Left ventricle myocardium superior (tissue), 1 donor: ENCODE measurements at places on chromosomes 4 and X. TPM values are rescaled to one million over a fixed set of nuclear protein-coding genes. Genes with fewer than 3 reads are reported as not detected.
A peak's percentile ranks its signal among the peaks of the same experiment; 100 is the strongest.

GRCh38 chr4:109164011-109164410, 138.4 kb downstream of the COL25A1 start:
- no peak for DNase-seq

DNA sequence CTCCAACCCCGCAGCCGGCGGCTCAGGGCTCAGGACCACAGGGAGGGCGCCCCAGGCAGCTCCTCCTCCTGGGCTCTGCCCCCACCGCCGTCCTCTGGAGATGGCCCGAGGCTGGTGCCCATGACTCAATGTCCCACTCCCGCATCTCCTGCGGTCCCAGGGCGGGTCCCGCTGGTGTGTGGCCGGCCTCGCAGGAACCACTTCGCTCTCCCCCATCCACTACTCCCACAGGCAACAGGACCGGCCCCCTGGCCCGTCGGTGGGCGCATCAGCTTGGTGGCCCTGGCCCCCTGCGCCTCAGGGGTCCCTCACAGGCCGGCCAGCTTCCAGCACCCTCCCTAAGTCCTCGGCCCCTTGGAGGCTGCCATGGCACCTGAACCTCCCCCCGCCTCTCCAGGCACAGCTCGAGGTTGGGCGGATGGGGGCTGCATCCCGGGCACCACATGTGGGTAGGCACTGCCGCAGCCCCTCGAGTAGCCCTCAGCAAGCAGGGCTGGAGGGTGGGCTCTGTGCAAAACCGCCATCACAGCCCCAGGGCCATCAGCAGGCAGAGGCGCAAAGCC, 22.8 kb upstream of the SPON2 start:
- DNase-seq: no peak

RNF128 gene
- 0.15 TPM for total RNA-seq

- DNase-seq: no peak
Measured at GRCh38 chrX:18406531-18407266, 18.7 kb upstream of the CDKL5 start.

- DNase-seq: no peak
Measured at GRCh38 chr4:65805936-65806335, 135.6 kb upstream of the EPHA5 start.

GALNT7 gene
- total RNA-seq: 4.6 TPM

DNA sequence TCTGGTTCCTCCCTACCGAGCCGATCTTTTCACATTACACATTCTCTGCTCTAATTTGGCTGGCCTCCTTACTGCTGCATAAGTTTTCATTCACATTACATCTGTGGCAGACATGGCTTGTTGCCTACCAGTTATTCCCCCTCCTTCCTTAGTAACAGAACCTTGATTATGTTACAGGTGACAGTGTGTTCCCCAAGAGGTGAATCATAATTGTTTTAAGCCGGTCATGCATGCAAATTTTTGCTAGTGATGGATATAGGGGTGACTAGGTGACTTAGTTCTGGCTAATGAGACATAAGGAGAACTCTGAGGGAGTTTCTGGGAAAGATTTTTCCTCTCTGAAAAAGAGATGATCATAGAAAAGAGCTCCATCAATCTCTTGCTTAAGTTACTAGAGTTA, 8.4 kb upstream of the LAMP2 start:
- DNase-seq: no peak

DNA sequence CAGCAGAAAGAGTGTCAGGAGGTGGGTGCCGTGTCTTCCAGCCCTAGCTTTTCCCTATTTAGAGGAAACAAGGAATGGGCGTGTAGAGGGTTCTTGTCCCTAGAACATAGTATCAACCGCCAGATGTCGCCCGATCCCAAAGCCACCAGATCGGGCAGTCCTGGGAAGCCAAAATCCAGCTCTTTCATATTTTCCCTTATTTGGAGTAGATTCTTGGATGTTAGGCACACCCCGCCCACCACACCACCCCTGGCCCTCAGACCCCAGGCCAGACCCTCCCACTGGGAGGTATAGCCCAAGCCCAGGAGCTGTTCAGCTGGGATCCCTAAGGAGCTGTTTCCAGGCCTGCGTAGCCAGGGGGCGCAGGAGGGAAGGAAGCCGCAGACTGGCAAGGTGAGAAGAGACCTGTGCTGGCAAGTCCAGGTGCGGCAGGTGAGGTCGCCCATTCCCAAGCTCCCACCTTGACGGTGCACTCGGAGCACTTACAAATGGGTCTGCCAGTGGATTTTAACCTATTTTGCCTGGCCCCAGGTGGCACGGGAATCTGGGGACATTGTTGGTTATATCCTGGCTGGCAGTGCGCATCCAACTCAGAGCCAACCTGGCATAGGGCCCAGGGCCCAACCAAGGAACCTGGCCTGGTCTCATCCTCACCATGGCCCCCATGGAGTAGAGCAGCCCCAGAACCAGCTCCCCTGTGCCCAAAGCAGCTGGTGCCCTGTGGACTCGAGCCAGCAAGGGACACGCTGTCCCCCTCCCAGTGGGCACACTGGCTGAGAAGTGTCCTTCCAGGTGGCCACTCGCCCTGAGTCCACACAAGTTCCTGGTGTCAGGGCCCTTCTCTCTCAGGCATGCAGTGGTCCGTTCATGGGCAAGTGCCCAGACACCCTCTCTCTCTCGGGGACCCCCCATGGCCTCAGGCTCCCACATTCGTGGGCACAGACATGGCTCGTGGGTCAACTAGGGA, 811 bp downstream of the FLNA start:
- peak; percentile 62 for DNase-seq

DNA sequence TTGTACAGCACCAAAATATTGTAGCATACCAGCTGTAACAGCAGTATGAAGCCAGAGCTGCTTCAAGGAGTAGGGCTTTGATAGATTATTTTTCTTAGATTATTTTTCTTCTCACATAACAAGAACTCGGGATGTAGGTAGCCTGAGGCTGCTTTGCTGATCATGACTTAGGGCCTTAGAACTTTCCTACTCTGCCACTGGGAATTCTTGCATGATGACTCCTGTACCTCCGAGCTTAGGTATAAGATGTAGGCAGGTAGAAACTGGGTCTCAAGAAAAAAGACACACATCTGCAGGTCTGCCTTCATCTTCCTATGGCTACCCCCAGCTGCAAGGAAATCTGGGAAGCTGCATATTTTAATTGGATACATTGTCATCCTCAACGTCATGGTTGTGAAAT, 115.9 kb upstream of the PNPLA4 start:
- DNase-seq: no peak

GRCh38 chr4:119490335-119490734, 138.3 kb downstream of the PDE5A start:
- DNase-seq: no peak

CCKAR gene
- total RNA-seq: not detected

DNA sequence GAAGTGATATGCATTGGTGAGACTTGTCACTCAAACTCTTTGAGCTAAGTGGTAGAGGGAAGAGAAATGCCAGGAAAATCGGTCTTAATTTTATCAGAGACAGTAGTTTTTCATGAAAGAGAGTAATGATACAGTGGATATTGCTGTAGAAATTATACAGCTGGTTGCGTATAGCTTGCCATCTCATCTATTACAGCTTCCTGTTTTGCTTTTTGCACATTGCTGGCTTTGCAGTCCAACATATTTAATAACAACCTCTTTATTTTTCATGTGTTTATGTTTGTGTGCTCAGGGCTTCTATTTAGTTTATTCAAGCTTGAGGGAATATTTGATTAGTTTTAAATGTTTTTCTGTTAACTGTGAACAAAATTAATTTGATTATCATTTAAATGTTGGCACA, 11.5 kb downstream of the SMAD1 start:
- no peak for DNase-seq

SLC2A9 gene
- total RNA-seq: 7.1 TPM

- no peak for DNase-seq
Measured at GRCh38 chrX:114787061-114787460, 203.2 kb downstream of the HTR2C start.

ABCB7 gene
- 44.1 TPM for total RNA-seq

DNA sequence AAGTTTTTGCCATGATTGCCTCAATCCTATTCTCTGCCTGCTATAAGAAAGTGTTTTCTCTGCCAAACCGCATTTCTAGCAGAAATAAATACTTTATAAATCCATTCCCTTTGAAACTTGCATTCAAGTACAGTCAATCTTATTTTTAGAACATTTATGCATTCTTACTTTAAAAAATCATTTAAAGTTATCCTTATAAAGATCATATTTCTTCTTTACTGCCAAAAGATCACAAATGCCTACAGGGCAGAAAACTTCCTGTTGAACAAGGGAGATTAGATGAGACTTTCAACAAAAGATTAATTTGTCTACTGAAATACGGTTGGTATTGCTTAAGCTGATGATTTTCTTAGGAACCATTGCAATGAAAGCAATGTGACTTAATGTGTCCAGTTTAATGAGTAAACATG, 207.2 kb upstream of the SLIT2 start:
- no peak for DNase-seq

- no peak for DNase-seq
Measured at GRCh38 chr4:55732864-55733263, 86.7 kb upstream of the EXOC1L start.

DNA sequence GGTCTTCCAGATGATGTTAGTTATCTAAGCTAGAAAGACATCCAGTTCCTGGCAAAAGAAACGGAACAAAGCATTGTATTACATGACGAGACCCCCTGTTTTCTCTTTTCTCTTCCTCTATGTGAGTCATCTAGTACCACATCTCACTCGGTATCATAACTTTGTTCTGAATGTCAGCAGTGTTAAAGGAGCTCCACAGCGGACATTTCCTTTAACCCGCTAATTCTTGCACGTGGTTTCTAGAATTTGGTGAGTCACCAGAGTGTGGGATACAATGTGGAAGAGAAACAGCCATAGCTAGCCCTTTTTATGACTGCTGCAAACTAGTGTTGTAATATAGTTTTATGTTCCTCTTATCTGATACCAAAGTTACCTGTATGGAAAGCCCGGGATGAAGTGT, 243.7 kb downstream of the TENM3 start:
- DNase-seq: no peak

DNA sequence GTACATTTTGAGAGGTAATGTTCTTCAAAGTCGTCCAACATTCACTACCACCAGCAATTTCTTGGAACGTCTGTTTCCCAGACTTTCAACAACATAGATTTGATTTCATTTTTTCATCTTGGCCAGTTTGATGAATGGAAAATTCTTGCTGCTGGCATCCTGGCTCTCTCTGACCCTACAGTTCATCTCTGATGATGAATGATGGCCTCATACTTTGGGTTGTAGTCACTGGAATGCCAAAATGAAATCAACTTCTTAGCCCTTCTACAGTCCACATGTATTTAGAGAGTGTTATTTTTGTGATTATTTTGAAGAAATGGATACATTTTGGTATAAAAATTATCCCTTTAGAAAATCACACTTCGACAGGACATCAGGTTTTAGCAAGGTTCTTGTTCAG, 8.8 kb downstream of the CHST7 start:
- DNase-seq: no peak

GRCh38 chrX:39336671-39337311, 535.5 kb downstream of the MID1IP1 start:
- DNase-seq: peak; percentile 24

DNA sequence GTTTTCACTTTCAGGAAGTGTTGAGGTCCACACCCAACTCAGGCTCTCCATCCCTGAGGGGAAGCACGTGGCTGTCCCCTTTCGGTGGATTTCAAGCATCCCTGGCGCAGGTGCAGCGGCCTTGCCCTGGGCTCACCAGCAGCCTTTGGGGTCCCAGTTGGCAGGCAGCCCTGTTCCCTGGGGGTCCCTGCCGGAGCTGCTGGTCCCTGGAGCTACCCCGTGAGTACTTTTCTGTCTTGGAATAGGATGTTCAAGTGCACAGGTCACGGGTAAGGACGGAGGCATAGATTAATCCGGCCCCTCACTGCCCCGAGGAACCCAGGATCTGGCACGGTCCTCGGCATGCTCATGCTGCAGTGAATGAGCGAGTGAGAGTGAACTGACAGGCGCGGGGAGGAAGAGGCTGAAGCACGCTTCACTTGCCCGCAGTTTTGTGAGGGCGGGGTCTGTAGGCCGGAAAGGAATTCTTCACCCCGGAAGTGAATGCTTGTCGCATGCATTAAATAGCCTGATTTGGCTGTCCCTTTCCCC, 117.2 kb upstream of the FAT1 start:
- peak; percentile 34 for DNase-seq

- no peak for DNase-seq
Measured at GRCh38 chr4:147707892-147708672, 23.8 kb upstream of the ARHGAP10 start.

GRCh38 chr4:7854697-7855370, 84.8 kb downstream of the AFAP1 start:
- DNase-seq: no peak

TNIP3 gene
- not detected for total RNA-seq

DNA sequence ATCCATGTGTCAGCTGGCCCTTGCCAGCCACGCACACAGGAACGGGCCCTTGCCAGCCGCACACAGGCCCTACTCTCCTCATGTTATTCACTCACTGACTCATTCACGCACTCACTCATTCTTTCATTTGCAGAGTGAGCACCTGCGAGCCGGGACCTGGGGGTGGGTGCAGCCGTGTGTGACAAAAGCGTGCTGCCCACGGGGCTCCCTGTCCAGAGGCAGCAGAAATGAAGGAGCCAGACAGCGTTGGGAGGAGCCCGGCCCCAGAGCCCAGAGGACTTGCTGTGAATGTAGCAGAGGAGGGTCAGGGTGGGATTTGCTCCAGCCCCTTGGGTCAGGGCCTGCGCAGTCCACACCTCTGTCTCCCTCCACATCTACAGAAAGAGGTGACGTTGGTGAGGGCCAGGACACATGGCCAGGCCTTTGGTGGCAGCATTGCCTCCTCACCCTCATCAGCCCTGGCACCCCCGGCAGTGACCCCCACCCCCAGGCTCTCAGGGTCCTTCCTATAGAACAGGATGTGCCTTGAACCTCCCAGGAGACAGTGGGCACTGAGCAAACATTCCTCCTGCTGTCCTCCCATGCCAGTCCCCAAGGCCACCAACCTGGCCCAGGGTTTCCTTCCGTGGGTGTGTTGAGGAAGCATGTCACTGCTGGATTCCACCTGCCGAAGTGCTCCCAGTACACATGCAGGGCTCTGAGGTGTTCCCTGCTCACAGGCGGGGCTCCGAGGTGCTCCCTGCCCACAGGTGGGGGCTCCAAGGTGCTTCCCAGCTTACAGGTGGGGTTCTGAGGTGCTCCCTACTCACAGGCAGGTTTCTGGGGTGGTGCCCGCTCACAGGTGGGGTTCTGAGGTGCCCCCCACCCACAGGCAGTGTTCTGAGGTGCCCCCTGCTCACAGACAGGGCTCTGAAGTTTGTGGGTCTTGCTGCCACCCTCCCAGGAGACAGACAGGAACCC, 105.7 kb downstream of the HMX1 start:
- peak; percentile 18 for DNase-seq

PDGFRA gene
- total RNA-seq: 21.6 TPM

ADAM29 gene
- total RNA-seq: not detected

COL25A1 gene
- 0.37 TPM for total RNA-seq

DNA sequence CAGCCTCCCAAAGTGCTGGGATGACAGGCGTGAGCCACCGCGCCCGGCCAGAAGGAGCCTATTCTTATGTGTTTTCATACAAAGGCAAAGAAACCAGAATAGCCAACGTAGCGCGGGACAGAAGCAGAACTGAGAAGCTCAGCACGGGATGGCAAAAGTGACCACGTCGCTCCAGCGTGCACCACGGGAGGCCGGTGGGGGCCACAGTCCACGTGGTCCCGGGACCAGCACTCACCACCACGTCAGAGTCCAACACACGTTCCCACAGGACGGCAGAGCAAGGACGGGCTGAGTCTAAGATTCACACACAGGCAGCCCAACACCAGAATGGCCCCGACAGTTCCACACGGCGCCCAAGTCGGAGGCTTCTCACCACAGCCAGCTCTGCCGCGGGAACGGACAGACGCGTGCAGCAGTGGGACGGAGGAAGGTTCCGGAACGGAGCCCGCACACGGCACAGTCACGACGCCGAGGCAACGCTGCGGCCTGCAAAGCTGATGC, 18.8 kb upstream of the GTPBP6 start:
- DNase-seq: peak; percentile 23
